CD4-positive, alpha-beta T cell treated with Interleukin-4 for 1 hour (primary cell): ENCODE measurements at places on chromosomes 1 and 21.

GRCh38 chr1:151892190-151892589 lies 17.1 kb downstream of the THEM4 start:
- DNase-seq, result no peak

- DNase-seq, result no peak
These were observed 91.4 kb upstream of the TPTE start for GRCh38 chr21:10430005-10430404.

GRCh38 chr21:32336711-32337110 lies 38.1 kb downstream of the MRAP start:
- DNase-seq, result no peak

DNA sequence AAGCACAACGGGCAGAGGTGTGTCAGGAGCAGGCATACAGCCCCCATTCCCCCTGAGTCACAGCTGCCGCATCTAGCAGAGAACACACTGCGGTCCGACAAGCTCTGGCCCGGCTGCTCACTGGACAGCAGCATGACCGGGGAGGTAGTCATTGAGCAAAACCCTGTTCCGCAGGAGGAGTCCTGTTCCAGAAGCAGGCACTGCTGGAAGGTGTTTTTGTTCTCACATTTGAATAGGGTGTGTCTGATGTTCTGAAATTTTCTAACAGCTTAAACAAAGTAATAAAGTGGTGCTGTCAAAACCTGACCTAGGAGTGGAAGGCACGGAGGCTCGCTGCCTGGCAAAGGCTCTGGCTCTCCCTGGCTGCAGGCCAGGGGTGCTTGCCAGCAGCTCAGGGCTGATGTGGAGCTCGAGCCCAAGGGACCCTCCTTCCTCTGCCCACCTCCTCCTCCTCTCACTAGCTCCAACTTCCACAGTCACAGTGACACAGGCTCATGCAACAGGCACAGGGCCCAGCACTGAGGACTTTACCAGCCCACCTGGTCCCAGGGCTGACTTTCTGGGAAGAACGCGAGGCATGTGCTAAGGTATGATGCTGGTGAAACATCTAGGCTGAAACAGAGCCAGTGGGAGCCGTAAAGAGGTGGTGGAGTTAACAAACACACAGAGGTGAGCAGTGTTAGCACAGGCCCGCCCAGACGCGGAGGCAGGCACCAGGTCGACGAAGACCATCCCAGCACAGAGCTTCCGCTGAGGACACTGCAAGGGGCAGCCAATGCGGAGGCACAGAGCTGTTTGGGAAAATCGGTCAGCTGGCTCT lies 118.6 kb upstream of the IFFO2 start:
- no peak for DNase-seq
